ENCODE measurements at places on chromosomes 4 and X.

- no peak for DNase-seq
Observed at GRCh38 chrX:69178592-69178991, 13.3 kb upstream of the PJA1 start.

- DNase-seq = no peak
Observed at GRCh38 chr4:52201715-52202114, 150.6 kb downstream of the SPATA18 start.

- no peak for DNase-seq
Observed at GRCh38 chr4:7564242-7564641, 129.5 kb upstream of the PSAPL1 start.

DNA sequence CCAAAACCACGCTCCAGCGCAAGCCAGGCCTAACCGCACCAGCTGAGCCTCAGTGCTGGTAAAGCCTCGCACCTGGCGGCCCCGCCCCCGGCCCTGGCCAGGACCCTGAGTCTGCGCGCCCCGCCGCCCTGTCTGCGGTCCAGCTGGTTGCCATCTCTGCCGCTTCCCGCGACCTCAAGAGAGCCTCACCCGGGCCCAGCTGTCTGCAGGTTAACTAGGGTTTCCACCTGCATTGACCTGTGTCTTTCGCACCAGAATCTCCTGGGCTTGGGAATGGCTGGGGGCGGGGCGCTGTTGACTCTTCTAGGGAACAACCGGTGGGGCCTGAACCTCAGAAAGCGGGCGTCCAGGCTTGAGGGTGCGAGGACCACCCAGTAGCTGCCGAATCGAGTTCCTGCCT, 207.7 kb upstream of the PRPS2 start:
- DNase-seq = no peak

- no peak for DNase-seq
Observed at GRCh38 chrX:23884427-23885024, 23.2 kb downstream of the APOO start.

GRCh38 chr4:145480257-145480656, 1.4 kb upstream of the SMAD1 start:
- no peak for DNase-seq

All from stimulated activated CD8-positive, alpha-beta memory T cell treated with anti-CD3 and anti-CD28 coated beads, Interleukin-2, amount 100 ng/mL, for 48 hours (primary cell).